ENCODE measurements at places on chromosomes 5 and 9.
A peak's percentile ranks its signal among the peaks of the same experiment; 100 is the strongest.

GRCh38 chr5:17796757-17797396 is 162.6 kb downstream of the TAF11L14 start:
- DNase-seq, result no peak

DNA sequence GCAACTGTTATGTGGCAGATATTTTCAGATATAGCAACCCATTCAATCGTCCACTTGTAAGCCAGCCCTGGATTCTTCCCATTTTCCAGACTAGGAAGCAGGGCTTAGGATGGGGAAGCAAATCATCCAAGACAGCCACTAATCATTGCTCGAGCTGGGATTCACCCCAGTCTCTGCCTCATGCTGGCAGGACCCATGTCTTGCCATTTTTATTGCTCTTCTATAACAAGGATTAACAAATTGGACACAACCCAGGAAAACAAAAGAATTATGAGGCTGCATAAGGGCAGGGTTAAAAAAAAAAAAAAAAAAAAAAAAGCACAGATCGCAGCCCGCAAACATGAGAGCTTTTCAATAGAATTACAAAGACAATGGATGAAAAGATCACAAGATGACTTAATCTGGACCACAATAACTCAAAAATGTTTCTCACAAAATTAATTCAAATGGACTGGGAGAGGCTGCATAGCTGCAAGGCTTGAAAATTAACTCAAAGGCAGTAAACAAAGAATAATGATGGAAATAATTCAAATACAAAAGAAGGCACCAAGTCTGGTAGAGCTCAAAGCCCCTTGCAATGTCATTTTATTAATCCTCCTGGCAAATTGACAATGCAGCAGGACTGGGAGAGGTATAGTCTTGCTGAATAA is 40.7 kb downstream of the ASTN2 start:
- DNase-seq, result no peak

- DNase-seq, result no peak
Measured at GRCh38 chr9:2319421-2319820, 302.2 kb upstream of the VLDLR start.

GRCh38 chr9:116144555-116144954 is 9.0 kb upstream of the PAPPA start:
- DNase-seq, result no peak

GRCh38 chr9:130186051-130186450 is 13.8 kb downstream of the NCS1 start:
- no peak for DNase-seq

GRCh38 chr5:53130266-53130665 is 20.7 kb upstream of the MOCS2 start:
- DNase-seq, result no peak

DNA sequence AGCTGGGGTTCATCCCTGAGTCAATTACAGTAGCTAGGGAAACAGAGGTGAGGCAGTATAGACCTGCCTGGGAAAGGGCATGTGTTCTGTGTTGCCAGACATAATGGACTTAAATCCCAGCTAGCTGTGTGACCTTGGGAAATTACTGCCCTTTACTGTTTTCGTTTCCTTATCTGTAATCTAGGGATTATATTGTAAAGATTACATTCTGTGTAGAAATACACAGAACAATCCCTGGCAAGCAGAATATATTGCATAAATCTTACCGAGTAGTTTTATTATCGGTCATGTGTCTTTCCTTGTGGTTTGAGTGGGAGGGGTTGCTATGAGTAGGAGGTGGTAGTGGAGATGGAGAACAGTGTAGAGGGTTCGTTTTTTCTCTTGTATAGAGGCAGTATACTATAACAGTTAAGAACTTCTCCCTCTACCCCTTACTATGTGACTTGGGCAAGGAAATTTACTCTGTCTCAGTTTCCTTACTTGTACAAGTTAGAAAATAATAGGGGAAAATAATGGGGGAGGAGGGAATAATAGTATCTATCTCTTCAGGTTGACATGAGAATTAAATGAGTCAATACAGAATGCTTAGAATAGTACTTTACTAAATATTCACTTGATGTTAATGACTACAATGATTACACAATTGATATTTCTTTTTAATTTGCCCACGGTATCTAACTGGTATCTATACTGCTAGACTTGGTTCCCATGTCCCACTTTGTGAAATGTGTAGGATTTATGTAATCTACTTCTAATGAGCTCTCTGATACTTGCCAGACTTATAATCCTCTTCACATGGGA is 7.1 kb upstream of the DMXL1 start:
- no peak for DNase-seq

DNA sequence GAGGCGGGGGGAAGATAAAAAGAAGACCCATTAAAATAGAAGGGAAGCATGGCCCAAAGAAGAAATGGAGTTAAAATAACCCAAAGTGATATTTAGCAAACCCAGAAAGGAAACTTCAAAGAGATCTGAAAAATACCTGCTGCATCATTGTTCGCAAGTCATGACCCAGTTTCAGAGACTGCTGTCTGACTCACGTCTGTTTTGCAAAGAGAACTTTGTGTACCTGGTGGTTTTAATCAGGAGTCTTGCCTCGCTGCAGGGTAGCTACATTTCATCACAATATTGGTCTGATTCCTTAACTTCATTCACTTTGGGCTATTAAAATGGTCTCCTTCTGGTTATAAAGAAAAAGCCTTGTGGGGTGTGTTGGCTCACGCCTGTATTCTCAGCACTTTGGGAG is 461.1 kb upstream of the DAP start:
- no peak for DNase-seq

GRCh38 chr5:57880216-57880615 is 397.6 kb upstream of the ACTBL2 start:
- no peak for DNase-seq

- no peak for DNase-seq
Measured at GRCh38 chr5:141355641-141356040, 820 bp downstream of the PCDHGA4 start.

DNA sequence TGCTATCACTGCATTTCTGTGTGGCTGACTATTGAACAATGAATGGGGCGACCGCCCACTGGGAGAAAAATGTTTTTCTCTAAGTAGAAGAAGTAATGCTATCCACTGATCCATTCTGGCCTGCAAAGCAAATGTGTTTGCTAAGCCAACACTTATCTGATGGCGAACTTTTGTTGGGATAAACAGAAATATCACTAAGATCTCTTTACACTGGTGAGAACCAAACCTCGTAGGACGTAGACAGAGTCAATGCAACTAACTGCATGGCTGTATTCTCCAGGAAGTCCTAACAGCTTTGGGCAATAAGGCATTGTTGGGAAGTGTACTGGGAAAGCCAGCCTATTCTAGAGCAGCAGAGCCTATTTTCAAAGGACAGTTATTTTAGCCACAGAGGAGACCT is 77.7 kb downstream of the ANKH start:
- DNase-seq, result no peak

DNA sequence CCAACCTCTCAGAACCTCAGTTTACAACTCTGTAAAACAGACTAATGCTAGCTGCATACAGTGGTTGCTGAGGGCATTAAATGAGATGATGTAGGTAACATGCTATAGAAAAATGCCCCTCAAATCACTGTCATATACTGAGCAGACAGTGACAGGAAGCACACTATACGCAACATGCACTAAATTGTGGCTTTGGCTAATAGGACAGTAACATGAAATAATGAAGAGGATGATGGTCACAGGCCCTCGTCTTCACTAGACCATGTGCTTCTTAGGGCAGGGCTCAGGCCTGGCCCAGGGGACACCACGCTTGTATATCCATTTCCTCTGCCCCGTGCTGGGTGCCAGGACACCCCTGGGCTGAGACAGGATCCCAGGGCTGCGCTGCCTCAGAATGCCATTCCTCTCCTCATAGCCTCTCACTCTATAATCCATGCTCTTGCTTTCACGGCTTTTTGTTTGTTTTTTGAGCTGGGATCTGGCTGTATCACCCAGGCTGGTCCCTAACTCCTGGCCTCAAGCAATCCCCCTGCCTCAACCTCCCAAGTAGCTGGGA is 18.9 kb downstream of the CSF1R start:
- DNase-seq, result no peak

DNA sequence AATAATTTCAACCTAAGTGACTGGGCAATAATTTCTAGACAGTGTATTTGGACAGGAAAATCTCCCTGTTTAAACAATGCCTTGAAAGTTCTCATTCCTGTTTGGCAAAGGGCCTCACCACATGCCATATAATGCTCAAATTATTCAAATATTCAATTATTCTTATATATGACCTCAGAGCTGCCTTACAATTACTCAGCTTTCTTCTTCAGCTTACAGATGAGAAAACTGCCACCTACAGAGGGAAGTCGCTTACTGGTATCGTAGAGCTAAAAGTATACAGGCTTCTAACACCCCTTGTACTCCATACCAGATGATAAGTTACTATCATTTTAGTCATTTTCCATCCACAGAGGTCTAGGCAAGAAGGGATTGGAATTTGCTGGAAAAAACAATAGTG is 830.3 kb downstream of the BRINP1 start:
- DNase-seq, result no peak

DNA sequence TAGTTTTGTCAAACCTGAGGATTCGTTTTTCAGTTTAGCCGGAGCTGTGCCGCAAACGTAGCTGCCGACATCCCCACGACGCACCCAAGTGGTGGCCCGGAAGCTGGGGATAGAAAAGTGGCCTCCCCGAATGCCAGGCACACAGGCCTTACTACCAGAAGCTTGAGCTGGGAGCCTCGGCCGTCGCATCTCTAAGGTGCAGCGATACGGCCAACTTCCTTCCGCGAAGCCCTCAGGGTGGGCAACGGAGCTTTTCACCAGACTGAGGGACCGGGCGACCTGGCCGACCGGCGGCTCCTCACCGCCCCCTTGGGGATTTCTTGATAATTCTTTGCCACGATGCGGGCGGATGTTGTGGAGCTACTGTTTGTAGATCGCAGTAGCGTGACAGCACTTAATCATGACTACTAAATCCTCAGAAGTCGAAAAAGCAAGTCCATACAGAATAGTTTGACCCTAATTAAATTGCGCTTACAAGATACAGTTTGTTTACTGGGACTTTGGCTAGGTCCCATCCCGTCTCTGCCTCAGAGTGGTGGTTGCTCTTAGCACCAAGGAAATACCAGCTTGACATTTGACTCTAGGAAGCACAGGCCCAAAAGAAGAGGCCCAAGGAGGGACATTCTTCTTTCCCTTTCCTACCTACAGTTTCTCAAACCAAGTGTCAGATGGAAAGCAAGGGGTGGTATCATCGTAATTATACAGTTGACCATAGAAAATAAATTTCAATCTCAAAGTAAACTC is 613 bp upstream of the TMEM267 start:
- DNase-seq, result peak; percentile 91

GRCh38 chr5:176948458-176948857 is 49.3 kb upstream of the HK3 start:
- DNase-seq, result no peak

- no peak for DNase-seq
Measured at GRCh38 chr5:143290125-143290524, 113.4 kb downstream of the NR3C1 start.

- DNase-seq, result no peak
Measured at GRCh38 chr5:168916266-168916665, 337.1 kb upstream of the PANK3 start.

DNA sequence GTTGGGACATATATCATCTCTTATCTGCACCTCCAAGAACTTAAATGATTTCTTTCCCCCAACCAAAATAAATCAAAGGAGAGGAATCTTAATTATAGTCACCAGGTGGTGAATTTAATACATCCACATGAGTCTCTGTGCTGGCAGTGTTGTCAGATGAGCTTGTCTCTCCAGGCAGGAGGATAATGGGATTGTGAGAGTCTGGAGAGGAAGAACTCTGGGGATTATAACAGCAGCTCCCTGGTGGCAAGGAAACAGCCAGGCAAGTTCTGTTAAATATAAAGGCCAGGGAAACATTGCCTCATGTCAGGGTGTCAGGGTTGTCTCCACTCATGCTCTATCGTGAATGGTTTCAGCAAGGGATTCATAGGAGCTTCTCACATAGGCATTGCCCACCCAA is 80.8 kb downstream of the TLR4 start:
- DNase-seq, result no peak

DNA sequence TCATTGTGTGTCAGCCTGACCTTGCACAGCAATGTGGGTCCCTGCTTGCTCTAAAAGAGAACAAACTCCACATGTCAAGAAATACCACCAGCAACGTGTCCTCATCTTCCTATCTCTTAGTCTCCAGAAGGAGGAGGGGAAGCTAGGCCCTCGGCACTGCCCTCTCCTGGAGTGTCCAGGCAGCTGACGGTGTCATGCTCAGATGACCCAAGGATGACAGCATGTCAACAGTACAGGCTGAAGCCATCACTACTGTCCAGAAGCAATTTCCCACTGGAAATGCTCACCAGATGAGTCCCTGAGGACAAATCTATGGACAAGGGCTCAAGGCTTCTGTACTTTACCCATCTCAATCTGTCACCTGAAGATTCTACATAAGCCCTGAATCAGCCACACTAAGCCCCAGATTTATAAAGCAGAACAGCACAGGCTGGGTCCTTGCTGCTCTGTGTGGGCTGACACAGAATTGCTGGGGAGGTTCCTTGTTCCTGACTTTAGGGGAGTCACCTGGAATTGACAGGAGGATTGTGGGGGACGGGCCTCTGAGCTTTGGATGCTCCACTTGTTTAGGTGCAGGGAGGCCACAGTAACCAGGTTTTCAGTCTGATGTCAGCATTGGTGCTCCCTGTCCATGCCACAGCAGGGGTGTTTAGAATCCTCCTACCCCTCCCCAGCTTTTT is 210.2 kb downstream of the DAB2IP start:
- DNase-seq, result no peak
